Activated naive CD8-positive, alpha-beta T cell treated with anti-CD3 and anti-CD28 coated beads, Interleukin-2, amount 50 U/mL, for 24 hours (primary cell): ENCODE measurements at places on chromosomes 5 and 9.

DNA sequence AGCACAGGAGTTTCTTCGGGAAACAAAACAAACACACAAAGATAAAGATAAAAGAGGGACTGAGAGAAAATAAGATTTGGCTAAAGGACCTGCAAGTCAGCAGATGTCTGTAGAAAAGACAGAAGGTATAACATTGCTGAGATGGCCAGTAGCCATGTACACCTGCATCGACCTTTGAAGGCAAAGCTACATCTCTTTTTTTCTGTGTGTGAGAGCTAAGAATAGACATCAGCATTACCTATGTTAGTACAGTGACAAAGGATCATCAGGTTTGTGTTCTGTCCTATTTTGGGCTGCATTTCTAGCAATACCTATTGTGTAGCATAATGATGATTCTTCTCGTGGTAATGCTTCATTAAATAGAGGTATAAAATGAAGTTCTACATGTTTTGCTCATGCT is 64.9 kb downstream of the KDM4C start:
- peaks cover 25% of the 10 kb centered on the region for H3K36me3 ChIP-seq
- no peaks in the 10 kb centered on the region for H3K27me3 ChIP-seq
- no peak overlapping the region for H3K27ac ChIP-seq
- peaks cover 12% of the 10 kb centered on the region for H3K4me1 ChIP-seq
- no peak for DNase-seq

GRCh38 chr5:44389823-44390143 is 563 bp upstream of the FGF10 start:
- no peaks in the 10 kb centered on the region for H3K36me3 ChIP-seq
- no peak for DNase-seq
- peaks cover 8% of the 10 kb centered on the region for H3K4me1 ChIP-seq
- peaks cover 43% of the 10 kb centered on the region for H3K27me3 ChIP-seq
- H3K4me3 ChIP-seq = no peak overlapping the region

GRCh38 chr9:87475463-87475862 is 22.2 kb upstream of the DAPK1 start:
- no peak overlapping the region for H3K27ac ChIP-seq
- no peak for DNase-seq

GRCh38 chr9:98807070-98807813 is at the start of gene GALNT12:
Gene GALNT12, plus strand, starts transcription at chr9:98807670. Its CDS starts 29 bp downstream, at chr9:98807699.
- peak within 1 kb of the TSS; percentile 35 for H3K27ac ChIP-seq
- DNase-seq = peak; percentile 67
- H3K27me3 ChIP-seq = peaks cover 2% of the 10 kb centered on the region
- H3K36me3 ChIP-seq = peaks cover 2% of the 10 kb centered on the region
- peak within 1 kb of the TSS; percentile 82 for H3K4me3 ChIP-seq

GRCh38 chr9:18710065-18710464 is 236.1 kb downstream of the ADAMTSL1 start:
- DNase-seq = no peak
- no peaks in the 10 kb centered on the region for H3K4me1 ChIP-seq
- no peaks in the 10 kb centered on the region for H3K27me3 ChIP-seq
- no peak overlapping the region for H3K4me3 ChIP-seq
- no peaks in the 10 kb centered on the region for H3K36me3 ChIP-seq
